ENCODE measurements at places on chromosomes 7 and 10.
A peak's percentile ranks its signal among the peaks of the same experiment; 100 is the strongest.

DNA sequence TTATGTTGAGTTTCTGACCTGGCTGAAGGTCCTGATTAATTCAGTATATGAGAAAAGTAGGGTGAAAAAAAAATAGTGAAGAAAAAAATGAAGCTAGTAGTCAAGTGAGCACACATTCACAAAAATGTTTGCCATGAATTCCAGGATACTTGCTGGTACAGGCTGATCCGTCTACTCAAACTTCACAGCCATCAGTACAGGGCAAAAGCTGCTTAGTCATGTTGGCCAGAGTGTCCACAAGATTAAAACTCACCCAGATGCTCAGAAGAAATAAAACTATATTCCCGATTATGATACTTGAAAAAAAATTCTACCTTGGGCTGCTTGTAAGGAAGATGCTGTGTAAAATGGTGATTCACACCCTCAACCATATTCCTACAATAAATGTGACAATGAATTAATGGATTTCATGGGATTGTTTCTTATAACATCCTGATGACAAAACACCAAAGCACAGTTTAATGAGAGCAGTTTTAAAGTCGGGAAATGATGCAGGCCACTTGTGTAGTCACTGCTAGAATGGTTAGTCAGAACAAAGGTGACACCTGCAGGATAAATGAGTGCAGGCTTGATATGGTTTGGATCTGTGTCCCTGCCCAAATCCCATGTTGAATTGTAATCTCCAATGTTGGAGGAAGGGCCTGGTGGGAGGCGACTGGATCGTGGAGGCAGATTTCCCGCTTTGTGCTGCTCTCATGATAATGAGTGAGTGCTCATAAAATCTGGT, 49.2 kb upstream of the ANKRD1 start:
- DNase-seq, result no peak

GRCh38 chr10:6232846-6233724, 30.4 kb downstream of the PFKFB3 start:
- DNase-seq, result no peak

GRCh38 chr7:30147785-30148184, 13.0 kb downstream of the MTURN start:
- no peak for DNase-seq

DNA sequence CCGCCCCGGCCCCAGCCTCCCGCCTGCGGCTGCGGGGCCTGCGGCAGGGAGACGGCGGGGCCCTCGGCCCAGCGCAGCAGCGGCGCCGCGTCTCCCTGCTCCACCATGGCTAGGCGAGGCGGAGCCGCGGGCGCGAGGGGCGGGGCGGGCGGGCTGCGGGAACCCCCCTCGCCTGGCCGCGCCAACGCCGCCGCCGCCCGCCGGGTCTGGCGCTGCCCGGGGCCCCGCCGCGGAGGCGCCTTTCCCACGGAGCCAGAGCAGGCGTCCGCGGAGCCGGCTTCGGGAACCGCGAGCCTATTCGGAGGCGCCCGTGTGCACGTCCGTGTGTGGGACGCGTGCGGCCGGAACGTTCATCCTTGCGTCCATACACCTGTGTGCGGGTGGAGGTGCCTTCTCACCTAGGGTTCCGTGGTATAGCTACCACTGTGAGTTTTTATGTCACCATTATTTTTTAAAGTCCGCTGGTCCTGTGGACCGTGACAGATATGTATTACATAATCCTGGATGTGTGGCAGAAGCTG, at the start of gene DENND11:
Gene DENND11 (minus strand): TSS at position 120 of the 521 bp plus-strand sequence. CDS start 13 bp downstream, at position 107.
- DNase-seq, result peak; percentile 28

DNA sequence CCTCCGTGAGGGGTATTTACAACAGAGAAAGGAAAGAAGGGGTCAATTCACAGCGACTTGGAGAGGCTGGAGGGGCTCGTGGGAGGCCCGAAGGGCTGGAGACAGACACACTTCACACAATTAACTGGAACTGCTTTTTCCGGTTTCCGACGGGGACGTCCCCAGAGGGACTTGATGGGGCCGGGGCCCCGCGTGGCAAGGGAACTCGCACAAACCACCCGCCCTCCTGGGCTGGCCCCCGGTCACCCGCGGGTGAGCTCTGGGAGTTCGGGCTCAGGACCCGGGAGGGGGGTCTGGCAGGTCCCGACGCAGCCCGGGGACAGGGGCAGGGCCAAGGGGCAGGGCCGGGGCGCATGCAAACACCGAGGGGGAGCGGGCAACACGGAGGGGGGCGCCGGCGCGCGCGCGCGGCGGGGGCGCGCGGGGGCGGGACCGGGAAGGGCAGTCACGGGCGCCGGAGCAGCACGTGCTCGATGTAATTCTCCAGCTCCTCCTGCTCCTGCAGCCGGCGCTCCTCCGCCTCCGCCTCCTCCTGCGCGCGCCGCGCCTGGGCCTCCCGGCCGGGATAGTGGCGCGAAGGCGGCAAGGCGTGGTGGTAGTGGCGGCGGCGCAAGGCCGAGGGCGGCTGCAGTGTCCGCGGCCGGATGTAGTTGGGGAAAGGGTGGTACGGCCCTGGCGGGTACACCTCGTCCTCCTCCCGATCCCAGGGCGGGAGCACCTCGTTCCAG, 2.7 kb downstream of the VGF start:
- DNase-seq, result no peak

- DNase-seq, result no peak
Observed at GRCh38 chr7:27099453-27100370, 2.8 kb downstream of the HOXA2 start.

- no peak for DNase-seq
Observed at GRCh38 chr7:95772771-95773581, 622 bp downstream of the DYNC1I1 start.

DNA sequence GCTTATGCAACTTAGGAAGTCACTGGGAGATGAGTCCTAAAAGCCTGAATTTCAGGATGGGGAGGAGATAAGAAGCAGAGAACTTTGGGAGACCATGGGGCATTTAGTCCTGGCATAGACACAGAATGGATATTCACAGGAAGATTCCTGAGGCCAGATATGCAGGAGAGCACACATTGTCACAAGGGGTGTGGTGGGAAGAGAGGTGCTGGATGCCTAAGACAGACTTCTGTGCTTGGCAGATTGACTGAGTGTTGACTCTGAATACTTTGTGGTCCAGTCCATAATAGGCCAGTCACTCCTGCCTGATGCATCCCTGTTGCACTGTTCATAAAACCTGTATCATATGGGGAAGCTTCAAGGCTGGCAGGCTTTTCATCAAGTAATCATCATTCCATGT, 18.5 kb downstream of the SRI start:
- no peak for DNase-seq

- DNase-seq, result no peak
Observed at GRCh38 chr10:103612462-103613365, 119.2 kb downstream of the NEURL1 start.

GRCh38 chr7:41977151-41977651, 259.8 kb downstream of the GLI3 start:
- DNase-seq, result no peak

GRCh38 chr7:157876469-157877285, 539.9 kb downstream of the DNAJB6 start:
- DNase-seq, result no peak

DNA sequence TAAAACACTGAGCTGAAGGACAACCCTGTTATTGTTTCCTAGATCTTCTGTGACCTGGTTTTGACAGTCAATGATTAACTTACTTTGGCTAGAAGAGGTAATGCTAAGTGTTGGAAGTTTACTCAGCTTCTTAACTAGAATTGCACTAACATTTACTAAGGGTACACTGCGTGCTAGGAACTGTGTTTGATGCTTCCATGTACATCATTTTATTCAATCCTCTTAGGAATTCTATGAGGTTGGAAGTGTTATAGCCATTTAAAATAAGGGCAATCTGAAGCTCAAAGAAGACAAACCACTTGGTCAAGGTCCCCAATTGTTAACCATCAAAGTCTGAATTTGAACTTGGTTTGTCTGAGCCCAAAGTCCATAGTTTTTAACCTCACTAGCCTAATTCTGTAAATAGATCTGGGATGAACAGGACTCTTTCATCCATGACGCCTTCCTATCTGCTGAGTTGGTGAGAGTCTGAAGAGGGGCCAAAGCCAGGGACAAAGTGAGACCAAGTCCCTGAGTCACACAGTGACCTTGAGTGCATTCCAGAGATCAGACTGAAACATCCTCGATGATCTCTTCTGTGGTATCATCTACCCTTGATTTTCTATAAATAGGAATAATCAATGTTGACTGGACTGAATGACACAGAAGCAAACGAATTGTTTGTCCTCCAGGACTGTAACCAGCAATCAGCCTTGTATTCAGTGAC, 29.2 kb upstream of the ZNRF2 start:
- DNase-seq, result no peak

Data from stimulated activated CD8-positive, alpha-beta memory T cell treated with anti-CD3 and anti-CD28 coated beads, Interleukin-2, amount 100 ng/mL, for 1 hour (primary cell).